Stimulated activated CD4-positive, alpha-beta T cell treated with anti-CD3 and anti-CD28 coated beads, Interleukin-1b, Interleukin-23, amount 100 ng/mL, for 24 hours (primary cell): ENCODE measurements at places on chromosomes 16 and 17.

GRCh38 chr16:79069121-79069520 lies 531.4 kb downstream of the MAF start:
- no peak for DNase-seq

GRCh38 chr16:55534756-55535155 lies 25.9 kb downstream of the LPCAT2 start:
- no peak for DNase-seq

- DNase-seq = no peak
These were observed 19.9 kb downstream of the ZNF200 start for GRCh38 chr16:3214904-3215600.

DNA sequence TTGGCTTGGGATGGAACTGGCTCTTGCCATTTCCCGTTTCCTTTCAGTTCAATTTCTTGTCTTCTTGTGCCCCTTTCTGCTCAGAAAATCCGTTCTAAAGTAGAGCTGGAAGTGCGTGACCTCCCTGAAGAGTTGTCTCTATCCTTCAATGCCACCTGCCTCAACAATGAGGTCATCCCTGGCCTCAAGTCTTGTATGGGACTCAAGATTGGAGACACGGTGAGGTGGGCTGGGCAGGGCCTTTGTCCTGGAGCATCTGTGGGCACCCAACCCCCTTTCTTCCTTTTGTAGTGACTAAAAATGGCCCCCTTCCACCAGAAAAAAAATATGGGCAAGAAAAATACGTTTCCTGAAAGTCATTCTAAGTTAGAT lies 32.9 kb upstream of the EFCAB13 start:
- no peak for DNase-seq

- DNase-seq = no peak
These were observed 289.0 kb upstream of the AXIN2 start for GRCh38 chr17:65850486-65850885.

GRCh38 chr16:29312835-29313558 lies 93.5 kb downstream of the NPIPB11 start:
- DNase-seq = no peak

DNA sequence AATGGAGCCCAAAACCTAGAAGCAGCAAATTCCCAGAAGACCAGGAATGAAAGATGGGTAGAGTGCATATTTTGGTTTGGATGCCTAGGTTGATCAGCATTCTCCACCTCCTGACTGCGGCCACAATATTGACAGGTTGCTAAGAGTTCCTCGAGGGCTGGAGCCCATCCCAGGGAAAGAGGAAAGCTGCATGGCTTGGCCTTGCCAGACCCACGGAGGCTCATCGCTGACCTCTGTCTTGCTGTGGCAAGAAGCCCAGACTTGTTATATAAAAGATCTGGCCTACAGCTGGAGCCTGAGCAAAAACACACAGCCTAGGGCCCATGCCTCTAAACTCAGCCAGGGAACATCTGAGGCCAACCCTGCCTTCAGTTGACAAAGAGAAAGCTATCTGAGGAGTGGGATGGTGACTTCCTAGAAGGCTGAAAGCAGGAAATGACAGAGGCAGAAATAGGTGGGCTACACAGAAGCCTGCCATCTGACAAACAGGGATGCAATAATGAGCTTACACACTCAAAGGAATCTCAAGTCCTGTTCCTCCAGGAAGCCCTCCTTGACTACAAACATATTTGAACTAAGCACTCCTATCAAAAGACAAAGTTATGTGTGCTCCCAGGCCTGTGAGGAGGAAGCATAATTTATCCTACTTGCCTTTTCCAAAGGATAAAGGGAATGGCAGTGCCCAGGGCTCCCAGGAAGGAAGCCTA lies 22.5 kb upstream of the SLC35B1 start:
- DNase-seq = no peak

- DNase-seq = no peak
These were observed 15.0 kb downstream of the SMIM36 start for GRCh38 chr17:55496094-55496881.

- no peak for DNase-seq
These were observed 37.4 kb downstream of the COX4I1 start for GRCh38 chr16:85836706-85837582.

GRCh38 chr16:85204242-85205010 lies 92.2 kb upstream of the CIBAR2 start:
- DNase-seq = no peak

DNA sequence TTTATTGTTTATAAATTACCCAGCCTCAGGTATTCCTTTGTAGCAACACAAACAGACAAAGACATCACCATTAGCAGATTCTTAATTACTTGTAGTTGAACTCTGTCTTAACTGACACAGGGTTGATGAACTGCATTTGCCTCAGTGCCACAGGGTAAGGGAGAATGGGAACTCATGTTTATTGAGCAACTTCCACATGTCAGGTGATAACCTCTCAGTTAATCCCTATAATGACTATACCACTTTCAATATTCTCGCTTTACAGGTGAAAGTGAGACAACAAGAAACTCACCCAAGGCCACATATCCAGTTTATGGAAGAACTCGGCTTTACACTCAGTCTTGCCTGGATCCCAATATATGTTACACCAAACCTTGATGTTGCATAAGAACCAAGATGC lies 8.6 kb downstream of the PDILT start:
- DNase-seq = no peak

GRCh38 chr16:49556606-49557446 lies 183.2 kb downstream of the C16orf78 start:
- no peak for DNase-seq

GRCh38 chr17:50093246-50093645 lies 1.9 kb upstream of the PDK2 start:
- DNase-seq = no peak

- no peak for DNase-seq
These were observed 94.2 kb upstream of the RBBP6 start for GRCh38 chr16:24445216-24445615.

DNA sequence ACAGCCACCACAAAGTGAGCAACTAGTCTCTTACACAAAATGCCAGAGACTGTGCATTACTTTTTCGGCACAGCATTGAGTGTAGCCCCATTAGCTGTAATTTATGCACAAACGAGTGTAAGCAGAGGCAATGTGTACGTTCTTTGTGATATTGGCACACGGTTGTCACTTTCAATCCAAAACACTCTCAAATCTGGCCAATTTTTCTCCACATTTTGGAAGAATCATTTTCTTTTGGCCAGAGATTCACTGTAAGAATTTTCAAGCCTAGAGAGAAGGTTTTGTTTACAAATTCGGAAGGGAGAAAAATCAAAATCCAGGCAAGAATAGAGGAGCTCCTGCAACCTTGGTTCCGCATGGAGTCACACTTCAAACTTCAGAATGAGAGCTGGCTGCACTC lies 15.4 kb upstream of the KIF2B start:
- DNase-seq = no peak

DNA sequence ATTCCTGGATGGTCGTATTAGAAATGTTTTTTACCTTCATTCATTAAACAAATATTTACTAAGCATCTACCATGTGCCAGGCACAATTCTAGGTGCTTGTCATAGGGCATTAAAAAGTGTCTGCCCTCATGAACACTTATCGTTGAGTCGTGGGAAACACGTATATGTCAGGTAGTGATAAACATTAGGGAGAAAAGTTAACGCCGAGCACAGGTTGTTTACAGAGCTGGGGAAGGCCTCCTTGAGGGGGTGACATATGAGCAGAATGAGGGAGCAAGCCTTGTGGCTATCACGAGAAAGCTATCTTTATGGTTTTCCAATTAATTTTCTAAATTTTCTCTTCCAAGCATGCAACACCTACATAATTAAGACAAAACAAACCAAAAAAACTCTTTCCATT lies 985 bp upstream of the ZNF213 start:
- no peak for DNase-seq

DNA sequence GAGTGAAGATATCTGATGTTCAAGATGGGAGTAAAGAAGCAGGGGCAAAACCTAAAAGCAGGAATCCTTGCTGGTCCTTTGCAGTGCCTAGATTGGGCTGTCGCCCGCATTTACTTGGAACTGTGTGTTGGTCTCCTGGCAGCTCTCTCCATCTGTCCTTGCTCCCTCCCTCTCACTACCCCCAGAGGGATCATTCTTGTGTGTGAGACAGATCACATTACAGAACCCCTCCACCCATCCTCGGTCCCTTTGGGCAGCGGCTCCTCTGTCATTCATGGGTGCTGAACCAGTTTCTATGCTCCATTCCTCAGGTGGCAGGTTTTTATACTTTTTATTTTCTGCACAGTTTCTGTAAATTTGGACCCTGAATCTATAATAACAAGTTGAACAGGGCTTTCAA lies 99.4 kb upstream of the MYOCD start:
- no peak for DNase-seq

GRCh38 chr16:83403761-83404160 lies 404.0 kb upstream of the HSBP1 start:
- DNase-seq = no peak

GRCh38 chr17:63450551-63450950 lies 4.4 kb upstream of the CYB561 start:
- DNase-seq = no peak

DNA sequence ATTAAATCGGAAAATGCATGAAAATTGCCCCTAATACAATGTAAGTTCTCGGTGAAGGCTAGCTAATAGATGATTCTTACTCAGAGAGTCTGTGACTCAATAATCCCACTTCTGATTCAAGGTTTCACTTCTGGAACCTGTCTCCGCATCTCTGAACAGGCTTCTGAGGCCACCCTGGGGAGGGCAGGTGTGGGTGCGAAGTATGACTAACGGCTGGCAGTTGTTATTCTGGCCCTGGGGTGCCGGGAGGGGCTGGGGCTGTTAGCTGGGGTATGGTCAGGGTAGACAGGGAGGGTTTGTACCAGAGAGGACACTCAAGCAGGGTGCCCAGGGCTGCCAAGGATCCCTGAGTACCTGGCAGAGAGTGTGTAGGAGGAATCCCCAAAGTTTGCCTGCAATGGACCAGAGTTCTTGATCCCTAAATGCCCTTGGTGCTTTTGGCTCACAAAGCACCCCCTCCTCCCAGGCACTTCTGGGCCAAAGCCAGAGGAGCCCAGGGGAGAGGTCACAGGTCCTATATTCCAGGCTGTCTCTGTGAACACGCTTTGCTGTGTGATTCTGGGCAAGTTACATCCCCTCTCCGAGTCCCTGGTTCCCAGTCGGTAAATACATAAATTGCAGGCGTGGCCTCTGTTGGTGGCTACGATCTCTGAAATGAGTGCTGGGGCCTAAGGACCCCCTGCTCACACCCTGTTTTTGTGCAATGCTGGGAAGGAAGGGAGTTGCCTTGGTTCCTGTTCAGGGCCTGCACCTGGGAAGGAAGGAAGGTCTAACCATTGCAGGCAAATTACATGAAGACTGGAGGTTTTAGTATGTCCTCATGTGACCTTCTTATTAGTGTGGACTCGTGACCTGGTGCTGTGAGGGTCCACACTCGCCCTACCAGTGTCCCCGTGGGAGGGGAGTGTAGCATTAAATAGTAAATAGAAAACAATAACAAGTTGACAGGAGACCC lies 49.9 kb upstream of the CPNE2 start:
- peak; percentile 54 for DNase-seq

GRCh38 chr16:54455030-54455725 lies 168.6 kb upstream of the IRX3 start:
- DNase-seq = no peak

DNA sequence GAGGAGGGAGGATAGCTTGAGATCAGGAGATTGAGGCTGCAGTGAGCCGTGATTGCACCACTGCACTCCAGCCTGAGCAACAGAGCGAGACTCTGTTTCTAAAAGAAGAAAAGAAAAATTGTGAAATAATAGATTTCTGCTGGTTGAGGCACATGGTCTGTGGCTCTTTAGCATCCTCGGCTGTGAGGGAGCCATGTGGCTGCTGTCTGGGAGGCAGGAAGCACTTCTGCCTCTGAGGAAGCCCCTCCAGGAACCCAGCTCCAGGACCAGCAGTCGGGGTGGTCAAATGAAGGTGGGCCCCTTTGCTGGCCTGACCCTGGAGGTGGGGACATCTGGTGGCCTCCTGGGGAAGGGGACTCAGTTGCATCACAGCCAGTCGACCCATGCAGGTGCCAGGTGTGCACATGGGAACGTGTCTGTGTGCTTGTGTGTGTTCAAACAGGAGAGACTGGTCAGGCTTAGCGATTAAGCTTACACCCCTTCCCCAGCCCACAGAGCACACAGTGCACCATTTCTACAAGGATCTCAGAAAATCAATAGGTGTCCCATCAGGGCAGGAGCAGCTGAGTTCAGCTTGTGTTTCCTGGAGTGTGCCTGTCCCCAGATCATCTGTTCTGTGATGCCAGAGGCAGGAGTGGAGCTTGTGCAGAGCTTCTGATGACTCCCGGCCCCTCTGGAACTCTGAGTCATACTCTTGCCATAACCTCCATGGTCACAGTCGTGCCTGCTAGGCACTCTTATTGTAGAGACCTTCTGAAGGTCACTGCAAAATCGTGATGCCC lies 24.3 kb upstream of the MGAT5B start:
- no peak for DNase-seq

GRCh38 chr17:22409160-22409751 lies 716.9 kb downstream of the KCNJ18 start:
- no peak for DNase-seq

- no peak for DNase-seq
These were observed 3.4 kb downstream of the PLEKHH3 start for GRCh38 chr17:42673266-42673884.

DNA sequence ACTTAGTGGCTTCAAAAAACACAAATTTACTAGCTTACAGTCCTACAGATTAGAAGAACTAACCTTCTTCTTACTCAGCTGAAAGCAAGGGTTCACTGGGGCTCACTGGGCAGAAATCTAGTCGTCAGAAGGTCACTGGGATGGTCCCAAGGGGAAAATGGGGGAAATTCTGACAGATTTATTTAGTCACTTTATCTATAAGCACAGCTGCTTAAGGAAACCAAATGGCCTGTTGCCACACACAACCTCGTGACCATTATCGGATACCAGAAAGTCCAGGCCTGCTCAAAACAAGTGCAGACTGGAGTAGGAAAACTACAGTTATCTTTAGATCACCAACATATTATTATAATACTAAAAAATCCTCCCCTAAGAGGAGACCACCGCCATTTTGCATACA lies 374.6 kb upstream of the ASIC2 start:
- no peak for DNase-seq

GRCh38 chr17:33932996-33933395 lies 322.1 kb upstream of the CCL2 start:
- no peak for DNase-seq

GRCh38 chr17:82907797-82908542 lies 68.1 kb upstream of the ZNF750 start:
- DNase-seq = no peak

- no peak for DNase-seq
These were observed 171.1 kb downstream of the ABCC12 start for GRCh38 chr16:47984669-47985068.

GRCh38 chr17:27741971-27742575 lies 58.3 kb downstream of the NOS2 start:
- no peak for DNase-seq
